ENCODE measurements at places on chromosomes 7 and 10.

DNA sequence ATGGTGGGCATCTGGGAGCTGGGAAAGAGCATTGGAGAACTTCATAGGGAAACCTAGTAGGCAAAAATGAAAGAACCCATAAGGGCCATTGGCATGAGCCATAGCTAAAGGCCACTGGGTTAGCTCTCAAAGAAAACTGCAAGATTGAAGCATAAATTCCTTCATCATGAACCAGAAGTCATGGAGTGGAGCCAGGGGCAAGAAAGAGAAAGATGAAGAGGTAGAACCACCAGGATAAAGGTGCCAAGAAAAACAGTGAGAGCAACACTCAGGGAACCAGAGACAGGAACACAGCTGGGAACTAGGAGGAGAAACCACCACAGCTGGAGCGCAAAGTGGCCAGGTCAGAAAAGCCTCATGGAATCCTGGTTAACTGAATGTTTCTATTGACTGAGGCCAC, 11.5 kb upstream of the SGMS1 start:
- DNase-seq, result peak; percentile 91

- no peak for DNase-seq
Observed at GRCh38 chr7:98629001-98629431, 11.9 kb downstream of the NPTX2 start.

GRCh38 chr7:823649-824048, 8.6 kb upstream of the SUN1 start:
- DNase-seq, result no peak

DNA sequence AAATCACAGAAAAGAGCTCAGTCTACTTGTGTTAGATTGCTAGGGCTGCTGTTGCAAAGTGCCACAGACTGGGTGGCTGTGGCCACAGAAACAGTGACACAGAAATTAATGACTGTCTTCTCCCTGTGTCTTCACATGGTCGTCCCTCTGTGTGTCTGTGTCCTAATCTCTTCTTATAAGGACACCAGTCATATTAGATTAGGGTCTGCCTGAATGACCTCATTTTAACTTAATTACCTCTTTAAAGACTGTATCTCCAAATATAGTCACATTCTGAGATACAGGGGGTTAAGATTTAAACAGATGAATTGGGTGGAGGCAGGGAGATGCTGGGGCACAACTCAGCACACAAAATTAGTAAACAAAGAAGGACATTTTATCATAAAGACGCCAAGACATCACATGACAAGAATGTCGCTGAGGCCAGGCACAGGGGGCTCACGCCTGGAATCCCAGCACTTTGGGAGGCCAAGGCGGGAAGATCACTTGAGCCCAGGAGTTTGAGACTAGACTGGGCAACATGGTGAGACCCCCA, 23.3 kb upstream of the PARD3 start:
- DNase-seq, result no peak

DNA sequence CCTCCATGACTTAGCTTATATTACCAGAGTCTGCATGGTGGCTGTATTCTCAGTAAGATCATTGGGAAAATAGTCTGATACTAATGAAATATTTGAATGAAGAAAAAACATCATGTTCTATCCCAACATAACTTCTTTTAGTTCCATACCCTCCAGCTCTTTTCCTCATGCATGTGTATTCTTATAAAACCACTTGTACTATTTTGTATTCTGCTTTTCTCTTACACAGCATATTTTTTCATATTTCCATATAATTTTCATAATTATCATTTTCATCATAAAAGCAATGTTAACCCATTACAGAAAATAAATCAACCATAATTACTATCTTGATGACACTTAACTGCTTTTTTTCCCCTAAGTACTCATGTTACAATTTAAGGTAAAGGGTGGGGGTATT, 371.2 kb upstream of the LRGUK start:
- no peak for DNase-seq

GRCh38 chr7:121016966-121017365, 28.5 kb downstream of the CPED1 start:
- peak; percentile 90 for DNase-seq

- no peak for DNase-seq
Observed at GRCh38 chr7:96116173-96116572, 205.7 kb downstream of the SLC25A13 start.

- no peak for DNase-seq
Observed at GRCh38 chr10:102770108-102770482, 26.3 kb downstream of the WBP1L start.

DNA sequence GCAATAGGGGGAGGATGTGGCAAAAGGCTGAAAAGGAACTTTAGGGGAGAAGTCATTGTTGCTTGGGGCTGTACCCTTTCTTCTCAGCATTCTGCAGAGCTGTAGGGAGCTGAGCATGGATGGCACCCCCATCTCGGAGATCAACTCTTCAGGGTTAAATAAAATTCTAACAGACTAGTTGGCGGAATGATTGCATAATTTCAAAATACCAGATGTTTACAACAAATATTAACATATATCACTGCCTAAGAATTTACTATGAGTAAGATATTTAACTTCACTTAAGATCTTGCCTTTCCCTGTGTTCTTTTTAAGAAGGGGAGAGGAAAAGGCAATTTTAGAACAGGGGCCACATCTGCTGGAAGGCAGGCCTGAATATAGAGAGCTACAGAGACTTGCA, 509 bp upstream of the OR2F1 start:
- no peak for DNase-seq

DNA sequence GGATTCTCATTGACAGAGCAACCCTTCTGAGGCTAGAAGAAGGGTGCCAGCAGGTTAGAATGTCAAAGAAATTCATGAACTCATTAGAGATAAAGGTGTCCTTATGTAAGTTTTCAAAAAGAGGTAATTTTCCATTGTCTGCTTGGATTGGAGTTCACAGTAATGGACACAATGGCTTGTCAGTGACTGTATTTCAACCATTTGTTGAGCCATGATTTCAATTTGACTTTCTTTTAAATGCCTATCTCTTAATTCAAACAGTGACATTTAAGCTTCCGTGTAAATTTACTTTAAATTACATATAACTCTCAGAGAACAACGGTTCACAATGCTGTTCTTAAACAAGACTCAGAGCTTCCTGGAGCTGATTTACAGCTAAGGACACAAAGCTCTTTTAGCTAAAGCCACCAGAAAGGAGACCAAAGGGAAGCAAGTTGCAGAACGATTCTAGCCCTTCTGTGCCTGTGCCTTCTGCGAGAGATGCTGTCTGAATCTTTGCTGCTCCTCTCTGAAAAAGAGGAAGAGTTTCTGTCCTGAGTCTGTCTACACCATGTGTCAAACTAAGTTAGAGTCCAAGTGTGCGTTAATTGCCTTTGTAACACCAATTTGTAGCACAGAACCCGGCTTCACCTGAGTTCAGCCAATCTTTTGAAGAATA, 42.2 kb upstream of the PFKP start:
- no peak for DNase-seq

DNA sequence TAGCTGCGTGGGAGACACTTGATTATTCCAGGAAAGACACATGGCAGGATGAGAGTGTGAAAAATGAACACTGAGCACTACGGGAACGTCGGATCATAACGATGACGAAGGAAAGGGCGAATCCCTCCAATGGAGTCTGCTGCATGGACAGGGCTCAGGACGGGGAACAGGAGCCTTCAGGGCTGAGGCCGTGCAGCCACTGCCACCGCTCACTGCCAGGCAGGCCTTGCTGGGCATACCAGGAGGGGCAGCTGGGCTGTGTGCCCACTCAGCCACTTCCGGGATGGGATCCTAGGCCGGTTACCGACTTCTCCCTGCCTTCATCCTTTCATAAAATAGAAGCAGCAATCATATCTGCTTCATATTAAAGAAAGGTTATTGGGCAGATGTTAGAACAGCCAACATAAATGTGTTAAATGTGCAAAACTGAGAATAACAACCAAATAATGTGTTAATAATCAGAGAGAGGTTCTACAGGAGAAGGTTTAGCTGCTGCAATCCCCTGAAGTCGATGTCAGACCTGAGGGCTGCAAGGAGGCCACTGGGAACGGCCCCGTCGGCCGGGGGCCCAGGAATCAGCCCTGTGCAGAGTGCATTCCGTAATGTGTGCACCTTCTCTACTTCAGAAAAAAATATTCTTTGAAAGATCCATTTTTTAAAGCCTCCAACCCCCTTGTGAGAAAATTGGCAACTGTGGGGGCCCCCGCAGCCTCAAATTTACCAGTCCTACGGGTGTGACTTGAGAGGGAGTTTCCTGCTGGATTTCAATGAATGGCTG, 63.6 kb downstream of the ADARB2 start:
- DNase-seq, result no peak

GRCh38 chr10:31149835-31150512, 118.3 kb upstream of the ZNF438 start:
- no peak for DNase-seq

DNA sequence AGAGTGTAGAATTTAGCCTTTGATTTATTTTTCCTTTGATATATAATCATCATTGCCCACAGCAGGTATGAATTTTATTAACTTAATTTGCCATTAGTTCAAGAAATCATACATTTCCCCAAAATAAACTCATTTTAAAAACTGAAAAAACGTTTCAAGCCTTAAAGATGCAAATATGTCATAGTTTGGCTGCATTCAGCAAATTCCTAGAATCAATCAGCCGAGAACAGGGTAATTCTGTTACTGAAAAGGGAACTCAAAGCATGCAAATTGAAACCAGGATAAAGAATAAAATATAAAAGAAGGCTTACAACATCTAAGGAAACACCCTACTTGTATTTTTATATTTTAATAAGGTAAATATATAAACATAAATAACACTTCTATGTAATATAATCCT, 233.8 kb upstream of the PRKCQ start:
- DNase-seq, result no peak

DNA sequence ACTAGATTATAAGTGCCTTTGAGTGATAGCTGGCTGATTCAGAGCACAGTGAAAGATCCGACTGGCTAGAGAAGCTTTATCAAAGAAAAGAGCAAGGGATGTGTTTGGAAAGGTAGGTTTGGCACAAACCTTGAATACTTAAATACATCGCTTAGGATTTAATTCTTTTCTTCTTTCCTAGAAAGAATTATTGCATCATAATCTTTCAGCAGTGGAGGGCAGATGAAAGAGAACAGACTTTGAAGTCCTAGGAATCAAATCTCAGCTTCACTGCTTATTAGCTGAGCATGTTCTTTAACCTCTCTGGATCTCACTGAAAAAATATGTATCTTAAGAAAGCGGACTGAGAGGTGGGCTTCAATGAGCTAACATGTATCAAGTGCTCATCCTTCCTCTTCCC, 122.8 kb downstream of the ZNF365 start:
- no peak for DNase-seq

DNA sequence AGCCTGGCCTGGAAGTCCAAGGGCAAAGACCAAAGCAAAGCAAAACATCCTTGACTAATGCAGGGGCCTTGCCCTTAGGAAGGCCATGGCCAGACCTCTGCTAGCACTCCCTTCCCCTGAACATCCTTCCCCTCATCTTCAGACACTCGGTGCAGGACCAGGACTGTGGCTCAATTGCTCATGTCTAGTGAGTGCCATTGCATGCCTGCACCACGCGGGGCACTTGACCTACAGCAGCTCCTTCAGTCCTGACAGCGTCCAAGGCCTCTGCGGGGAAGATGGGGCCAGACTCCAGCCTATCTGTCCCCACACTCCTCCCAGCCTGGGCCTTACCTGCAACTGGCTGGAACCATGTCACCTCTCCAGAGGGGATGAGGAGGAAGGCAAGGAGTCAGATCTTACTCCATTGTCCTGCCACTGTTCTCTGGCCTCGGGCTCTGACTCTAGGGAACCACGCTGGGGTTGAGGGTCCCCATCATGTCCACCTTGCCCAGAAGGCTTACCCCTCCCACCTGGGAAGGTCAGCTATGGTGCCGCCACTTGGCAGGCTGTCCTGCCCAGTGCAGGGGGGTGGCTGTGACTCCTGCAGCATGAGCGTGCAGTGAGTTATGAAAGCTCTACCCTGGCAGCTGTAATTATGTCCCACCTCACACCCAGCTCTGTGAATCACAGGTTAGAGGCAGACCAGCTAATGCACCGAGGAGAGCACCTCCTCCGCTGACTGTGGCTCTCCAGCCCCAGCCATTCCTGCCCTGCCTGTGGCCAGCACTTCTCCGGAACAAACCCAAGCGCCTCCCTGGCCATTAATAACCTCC, 16.1 kb downstream of the DRGX start:
- DNase-seq, result no peak

DNA sequence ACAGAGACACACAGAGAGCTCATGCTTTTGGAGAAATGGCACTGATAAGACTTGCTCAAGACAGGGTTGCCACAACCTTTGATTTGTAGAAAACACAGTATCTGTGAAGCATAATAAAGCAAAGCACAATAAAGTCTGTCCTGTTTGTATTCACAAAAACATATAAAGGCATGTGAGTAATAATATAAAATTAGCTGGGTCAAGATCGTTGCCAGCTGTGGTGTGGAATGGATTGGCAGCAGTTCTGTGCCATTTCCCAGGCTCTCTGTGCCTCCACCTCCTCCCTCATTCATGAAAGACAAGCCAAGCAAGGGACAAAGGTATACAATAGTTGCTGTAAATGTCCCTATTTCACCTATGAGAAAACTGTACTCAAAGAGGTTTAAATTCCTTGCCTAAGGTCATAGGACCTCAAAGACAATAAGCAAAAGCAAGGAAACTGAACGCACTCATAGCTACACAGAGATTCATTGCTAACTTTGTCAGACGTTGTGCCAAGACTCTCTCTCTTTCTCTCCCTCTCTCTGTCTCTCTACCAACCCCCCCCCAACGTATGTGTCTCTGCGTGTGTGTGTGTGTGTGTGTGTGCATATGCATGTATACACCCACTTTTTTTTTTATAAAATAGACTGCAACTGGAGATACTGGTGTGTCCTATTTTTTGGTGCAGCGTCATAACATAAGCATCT, 31.8 kb downstream of the CHST3 start:
- DNase-seq, result no peak

GRCh38 chr7:71752171-71752935, 620.4 kb downstream of the GALNT17 start:
- no peak for DNase-seq

GRCh38 chr7:70953796-70954195, 178.1 kb upstream of the GALNT17 start:
- DNase-seq, result no peak

DNA sequence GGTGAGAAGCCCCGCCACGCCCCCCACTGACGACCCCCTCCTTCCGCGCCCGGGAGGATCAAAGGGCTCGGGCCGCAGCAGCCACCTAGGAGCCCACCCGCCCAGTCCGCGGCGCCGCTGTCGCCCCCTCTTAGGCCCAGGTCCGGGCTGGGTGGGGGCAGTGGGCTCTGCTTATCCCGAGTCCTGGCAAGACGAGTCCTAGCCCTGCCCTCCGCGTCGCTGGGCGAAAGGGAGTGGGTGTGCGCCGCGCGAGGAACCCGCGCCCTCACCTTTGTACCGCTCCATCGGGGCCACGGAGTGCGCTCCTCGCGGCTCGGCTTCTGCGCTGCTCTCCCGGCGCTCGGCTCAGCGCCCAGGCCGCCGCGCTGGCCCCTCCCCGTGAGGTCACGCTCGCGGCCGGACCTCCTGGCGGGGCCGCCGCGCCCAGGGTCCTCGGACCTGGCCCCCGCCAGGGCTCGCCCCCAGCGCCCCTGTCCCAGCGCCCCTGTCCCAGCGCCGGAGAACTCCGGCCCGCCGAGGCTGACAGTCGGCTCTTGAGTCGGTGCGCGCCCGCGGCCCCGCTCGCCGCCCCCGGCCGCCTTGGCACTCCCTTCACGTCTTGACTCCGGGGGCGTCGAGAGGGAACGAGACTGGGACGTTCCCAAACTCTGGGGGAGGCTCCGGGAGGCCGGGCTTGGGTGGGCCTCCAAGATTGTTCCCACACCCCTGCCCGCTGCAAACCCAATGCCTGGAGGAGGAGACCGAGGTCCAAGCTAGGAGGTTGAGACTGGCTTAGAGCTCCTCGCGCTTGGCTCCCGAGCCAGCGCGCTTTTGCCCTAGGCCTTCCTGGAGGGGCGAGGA, at the start of gene AFAP1L2:
TSS of gene AFAP1L2 (minus strand) at position 332 of the 840 bp plus-strand sequence. CDS start at position 285, 47 bp downstream.
- DNase-seq, result no peak

- no peak for DNase-seq
Observed at GRCh38 chr7:88204525-88205110, 15.2 kb downstream of the SRI start.

All from fibroblast of mammary gland (primary cell).